ENCODE measurements at places on chromosomes 11 and 22.

- DNase-seq: no peak
Measured at GRCh38 chr11:108838102-108838791, 173.4 kb downstream of the DDX10 start.

- no peak for DNase-seq
Measured at GRCh38 chr11:113578033-113578380, 102.8 kb upstream of the DRD2 start.

DNA sequence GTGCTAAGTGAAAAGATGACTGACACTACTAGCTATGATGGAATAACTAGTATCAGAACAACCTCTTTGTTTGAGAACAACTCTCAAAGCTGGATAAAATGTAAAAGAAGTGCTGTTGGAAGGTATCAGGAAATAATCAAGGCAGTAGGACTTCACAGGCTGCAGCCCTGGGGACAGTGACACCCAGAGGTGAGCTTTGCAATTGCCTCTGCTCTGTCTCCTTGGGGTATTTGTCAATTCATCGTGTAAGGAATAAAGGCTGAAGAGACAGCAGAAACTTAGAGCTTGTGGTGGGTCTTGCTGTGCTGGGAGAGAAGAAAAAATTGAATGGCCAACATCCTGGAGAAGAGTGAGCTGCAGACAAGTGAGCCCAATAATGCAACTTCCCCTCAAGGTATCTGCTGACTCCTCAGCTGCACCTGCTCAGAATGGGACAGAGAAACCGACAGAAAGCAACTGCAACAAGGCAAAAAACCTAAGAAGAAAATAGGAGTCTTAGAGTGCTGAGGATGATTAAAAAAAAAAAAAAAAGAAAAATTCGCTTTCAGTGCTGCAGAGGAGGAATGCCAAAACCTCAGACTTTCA is 141.1 kb downstream of the RCN1 start:
- no peak for DNase-seq

DNA sequence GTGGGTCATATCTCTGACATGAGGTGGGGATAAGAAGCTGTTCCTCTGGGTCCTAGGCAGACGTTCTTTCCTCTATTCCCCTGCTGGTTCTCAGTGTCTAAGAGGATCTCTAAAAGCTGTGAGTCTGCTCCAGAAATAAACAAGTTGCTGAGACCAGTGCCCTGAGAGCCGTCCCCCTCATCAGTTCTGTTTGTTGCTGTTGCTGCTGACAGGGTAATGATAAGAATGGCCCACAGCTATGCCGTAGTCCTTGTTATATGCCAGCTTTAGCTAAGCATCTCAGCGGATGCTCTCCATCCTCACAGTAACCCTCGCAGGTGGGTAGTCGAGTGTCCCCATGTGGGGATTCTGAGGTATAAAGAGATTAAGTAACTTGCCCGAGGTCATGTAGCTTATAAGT is 23.5 kb upstream of the ST14 start:
- DNase-seq: no peak

GRCh38 chr11:47348859-47349258 is 3.6 kb downstream of the MYBPC3 start:
- no peak for DNase-seq

DNA sequence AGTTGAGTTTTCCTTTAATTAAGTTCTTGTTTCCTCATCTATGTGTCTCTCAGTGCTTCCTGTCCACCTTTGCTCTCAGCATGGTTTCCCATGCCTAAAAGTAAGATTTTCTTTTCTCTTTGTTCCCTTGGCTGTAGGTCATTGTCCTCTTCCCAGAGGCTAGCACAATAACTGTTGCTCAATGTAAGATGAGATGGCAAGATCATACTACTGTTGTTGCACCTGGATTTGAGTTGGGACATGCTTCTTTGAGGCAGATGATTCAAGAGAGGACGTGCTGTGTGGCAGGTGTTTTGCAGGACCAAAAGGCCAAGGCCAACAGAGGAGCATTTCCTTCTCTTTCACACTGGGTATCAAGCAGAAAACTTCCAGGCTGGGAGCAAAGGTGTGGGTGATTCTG is 11.3 kb upstream of the NELL1 start:
- DNase-seq: no peak

DNA sequence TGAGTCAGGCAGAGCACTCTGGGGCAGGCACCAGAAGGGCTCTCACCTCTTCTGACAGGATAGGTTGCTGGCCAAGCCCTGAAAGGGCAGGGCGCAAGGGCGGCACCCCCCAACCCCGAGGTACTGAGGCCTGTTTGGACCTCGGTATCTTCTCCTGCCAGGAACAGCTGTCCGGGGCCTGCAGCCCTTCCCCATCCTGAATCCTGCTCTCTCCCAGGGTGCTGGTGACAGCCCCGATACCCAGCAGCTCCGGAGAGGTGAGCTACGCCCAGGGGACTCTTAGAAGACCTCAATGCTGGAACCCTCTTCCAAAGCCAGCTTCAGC is 79.1 kb downstream of the PHF21B start:
- DNase-seq: no peak

DNA sequence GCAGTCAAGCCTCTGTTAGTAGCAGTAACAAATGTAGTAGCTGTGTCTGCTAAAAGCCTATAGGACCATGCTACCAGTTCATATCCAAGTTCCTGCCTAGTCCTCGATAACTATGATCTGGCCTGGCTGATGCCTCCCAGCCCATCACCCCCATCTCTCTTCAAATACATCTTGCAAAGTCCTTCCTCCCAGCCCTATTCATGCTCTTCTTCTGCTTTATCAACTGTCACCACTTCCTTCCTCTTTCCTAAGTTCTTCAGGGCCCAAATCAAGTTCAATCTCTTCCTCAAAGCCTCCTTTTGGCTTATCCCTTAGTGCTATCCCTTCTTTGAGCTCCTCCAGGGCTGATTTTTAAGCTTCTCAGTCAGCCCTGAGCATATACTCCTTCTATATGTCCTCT is 150.9 kb upstream of the THY1 start:
- DNase-seq: no peak

GRCh38 chr11:57626895-57627294 is 22.8 kb downstream of the YPEL4 start:
- no peak for DNase-seq

DNA sequence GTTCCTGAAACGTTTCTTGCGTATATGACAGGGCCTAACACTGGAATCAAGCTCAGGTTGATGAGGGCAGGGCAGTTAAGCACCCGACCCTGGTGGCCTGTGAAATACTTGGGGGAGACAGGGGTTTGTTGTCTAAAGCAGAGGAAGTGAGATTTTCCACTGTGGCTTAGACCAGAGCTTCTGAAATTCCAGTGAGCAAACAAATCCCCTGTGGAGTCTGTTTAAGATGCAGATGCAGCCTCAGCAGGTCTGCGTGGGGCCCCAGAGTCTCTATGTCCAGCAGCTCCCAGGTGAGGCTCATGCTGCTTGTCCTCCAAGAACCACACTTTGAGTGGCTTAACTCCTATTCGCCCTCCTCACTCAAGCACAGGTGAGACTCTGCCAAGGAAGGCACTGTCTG is 39.1 kb upstream of the PRAME start:
- no peak for DNase-seq

GRCh38 chr11:47106798-47107411 is 69.8 kb downstream of the ARFGAP2 start:
- no peak for DNase-seq

GRCh38 chr22:21861851-21862250 is 5.6 kb downstream of the MAPK1 start:
- DNase-seq: no peak

- no peak for DNase-seq
Measured at GRCh38 chr22:11598492-11599440, 3929.2 kb upstream of the OR11H1 start.

- no peak for DNase-seq
Measured at GRCh38 chr11:124200671-124201070, 17.5 kb downstream of the OR10D3 start.

DNA sequence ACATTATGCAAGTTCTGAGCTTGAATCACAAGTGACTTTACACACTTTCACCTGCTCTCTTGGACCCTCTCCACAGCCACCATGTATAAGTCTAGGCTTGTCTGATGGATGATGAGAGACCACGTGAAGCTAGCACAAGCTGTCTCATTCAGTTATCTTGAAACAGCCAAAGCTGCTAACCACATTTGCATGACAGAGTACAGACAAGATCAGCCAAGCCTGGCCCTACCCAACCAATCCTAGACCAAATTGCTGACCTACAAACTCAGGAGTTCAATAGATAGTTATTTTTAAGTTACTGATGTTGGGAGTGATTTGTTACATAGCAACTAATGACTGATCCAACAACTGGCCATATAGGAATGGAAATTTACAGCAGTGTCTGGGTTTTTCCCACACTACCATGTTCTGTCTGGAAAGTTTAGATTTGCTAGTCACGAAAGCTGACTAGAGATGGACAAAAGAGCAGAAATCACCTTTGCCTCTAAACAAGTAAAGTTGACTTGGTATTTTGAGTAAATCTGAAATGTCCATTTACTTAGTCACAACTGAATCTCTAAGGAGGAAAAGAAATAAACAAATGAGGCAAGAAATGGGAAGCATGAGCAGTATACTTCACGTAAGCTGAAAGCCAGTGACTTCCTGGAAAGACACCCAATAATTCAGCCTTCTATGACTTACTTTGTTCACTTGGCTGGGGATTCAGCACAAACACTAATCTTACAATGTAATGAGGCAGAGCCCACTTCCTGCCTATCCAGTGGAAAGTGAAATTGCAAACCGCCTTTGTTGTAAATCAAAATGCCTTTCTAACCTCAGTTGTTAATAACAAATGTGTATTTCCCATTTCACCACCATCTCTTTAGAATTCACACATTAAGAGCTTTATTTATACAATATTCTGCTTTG is 101.7 kb downstream of the FAM181B start:
- no peak for DNase-seq

- no peak for DNase-seq
Measured at GRCh38 chr11:17725174-17725573, 5.8 kb downstream of the MYOD1 start.

DNA sequence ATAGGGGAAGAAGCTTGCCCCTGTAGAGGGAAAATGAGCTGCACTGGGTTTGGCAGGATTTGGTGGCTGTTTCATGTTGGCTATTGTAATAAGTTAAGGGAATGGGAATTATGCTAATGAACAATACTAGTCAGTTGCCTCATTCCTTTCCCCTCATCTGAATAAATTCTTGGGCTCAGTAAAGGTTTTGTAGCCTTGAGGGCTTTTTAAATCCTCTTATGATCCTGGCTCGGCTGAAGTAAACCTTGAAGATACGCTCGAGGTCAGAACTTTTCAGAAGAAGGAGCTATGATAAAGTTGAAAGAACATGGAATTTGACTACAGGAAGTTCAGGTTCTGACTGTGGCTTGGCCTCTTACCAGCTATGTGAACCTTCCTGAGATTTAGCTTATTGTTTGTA is 448.7 kb downstream of the RAB38 start:
- peak; percentile 51 for DNase-seq

GRCh38 chr11:119149018-119149785 is at the start of gene ABCG4:
ABCG4 (plus strand) TSS chr11:119149052; CDS start chr11:119149966, 914 bp downstream.
- no peak for DNase-seq

GRCh38 chr22:49951986-49952896 is 8.3 kb upstream of the PIM3 start:
- peak; percentile 65 for DNase-seq

DNA sequence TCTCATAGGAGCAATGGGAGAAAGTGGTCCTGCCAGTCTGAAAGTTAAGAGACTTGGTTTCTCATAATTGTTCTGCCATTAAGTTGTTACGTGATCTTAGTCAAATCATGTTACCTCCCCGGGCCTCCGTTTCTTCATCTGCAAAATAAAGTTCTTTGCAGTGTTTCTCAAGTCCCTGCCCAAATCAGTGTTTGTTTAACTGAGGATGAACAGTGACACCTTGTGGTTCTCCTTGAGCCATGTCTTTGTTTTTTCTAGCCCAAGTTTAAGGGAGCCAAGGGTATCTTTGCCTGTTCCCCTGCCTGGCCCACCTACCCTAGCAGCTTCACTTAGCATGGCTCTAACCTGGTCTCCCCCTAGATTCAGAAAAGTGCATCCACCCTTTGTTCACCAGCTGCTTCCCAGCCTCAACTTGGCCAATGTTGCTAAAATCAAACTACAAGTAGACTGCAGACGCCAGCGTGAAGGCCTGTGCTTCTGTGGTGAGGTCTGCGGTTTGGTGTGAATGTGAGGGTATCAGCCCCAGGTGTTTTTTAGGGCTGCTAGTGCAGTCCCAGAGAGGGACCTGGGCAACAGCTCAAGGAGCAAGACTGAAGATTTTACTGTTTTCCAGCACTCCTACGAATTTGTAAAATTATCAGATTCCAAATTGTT is 35.5 kb downstream of the FZD4 start:
- DNase-seq: no peak

DNA sequence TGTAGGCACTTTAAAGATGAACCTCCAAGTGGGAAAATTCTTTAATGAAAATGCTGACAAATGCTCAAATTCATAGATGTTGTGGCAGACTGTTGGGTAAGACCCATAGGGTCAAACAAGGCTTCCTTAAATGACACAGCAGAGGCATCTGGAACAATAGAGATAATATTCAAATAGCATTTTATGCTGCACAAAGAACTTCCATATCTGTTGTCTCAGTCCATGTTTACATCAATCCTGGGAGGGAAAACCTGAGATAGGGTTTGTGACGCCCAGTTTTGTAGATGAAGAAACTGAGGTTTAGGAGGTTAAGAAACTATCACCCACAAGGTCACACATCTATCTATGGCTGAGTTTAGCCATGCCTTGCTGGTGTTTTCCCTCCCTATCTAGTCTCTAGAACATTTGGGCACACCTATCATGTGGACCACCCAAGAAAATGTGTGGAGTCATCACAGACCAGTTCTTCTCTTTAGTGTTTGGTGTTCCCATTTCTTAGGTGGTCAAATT is 106.4 kb downstream of the EHF start:
- no peak for DNase-seq

DNA sequence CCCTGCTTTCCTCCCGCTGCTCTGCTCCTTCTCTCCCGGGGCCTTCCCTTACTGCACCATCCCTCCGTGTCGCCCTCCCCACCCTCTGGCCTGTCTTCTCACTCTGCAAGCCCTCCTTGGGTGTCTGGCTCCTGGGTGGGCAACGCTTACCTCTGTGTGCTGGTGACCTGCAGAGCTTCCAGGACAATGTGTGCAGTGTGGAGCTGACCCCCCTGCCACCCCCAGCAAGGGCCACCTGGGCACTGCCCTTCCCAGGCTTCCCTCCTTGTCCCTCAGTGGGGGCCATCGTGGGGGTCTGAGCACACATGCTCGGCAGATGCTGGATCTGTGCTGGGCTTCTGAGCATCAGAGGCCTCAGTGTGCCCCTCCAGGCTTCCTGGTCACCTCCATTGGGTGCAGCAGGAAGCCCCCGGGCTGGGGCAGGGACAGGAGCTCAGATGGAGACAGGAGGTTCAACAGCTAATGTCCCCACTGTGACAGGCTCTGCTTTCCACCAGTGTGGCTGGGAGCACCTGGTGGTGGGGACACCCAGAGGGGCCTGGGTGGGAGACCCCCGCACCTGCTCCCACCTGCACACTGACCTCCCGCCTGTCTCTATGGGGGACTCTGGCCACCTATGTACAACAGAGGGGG is 7.8 kb upstream of the BRSK2 start:
- no peak for DNase-seq

GRCh38 chr11:99199341-99199740 is 178.6 kb downstream of the CNTN5 start:
- DNase-seq: no peak

GRCh38 chr11:121437018-121437685 is 15.0 kb upstream of the SORL1 start:
- DNase-seq: no peak

- DNase-seq: no peak
Measured at GRCh38 chr11:127157225-127157624, 156.7 kb upstream of the KIRREL3 start.

- DNase-seq: no peak
Measured at GRCh38 chr11:130396965-130397364, 31.4 kb downstream of the ADAMTS8 start.

GRCh38 chr11:75938543-75938942 is 123.5 kb downstream of the UVRAG start:
- DNase-seq: no peak

All from retinal pigment epithelial cell (primary cell).